Calu3 (cell line): ENCODE measurements at places on chromosomes 12 and 14. TPM values are rescaled to one million over a fixed set of nuclear protein-coding genes. Genes with fewer than 3 reads are reported as not detected.
A peak's percentile ranks its signal among the peaks of the same experiment; 100 is the strongest.

The CD27 gene
- not detected in 2 replicates for total RNA-seq

The DHRS1 gene
- 18.6 and 19.7 TPM in 2 replicates for total RNA-seq

The RNASE3 gene
- total RNA-seq: not detected in 2 replicates

The RERGL gene
- 7.0 and 9.2 TPM in 2 replicates for total RNA-seq

The ANO6 gene
- 28.8 and 34.2 TPM in 2 replicates for total RNA-seq

The BDKRB2 gene
- 0.27 and 0.28 TPM in 2 replicates for total RNA-seq

The ARMH4 gene
- 0.07 TPM in 1 of 2 replicates, not detected in the other for total RNA-seq

The SERPINA12 gene
- not detected in 2 replicates for total RNA-seq

The CCDC177 gene
- not detected in 2 replicates for total RNA-seq

DNA sequence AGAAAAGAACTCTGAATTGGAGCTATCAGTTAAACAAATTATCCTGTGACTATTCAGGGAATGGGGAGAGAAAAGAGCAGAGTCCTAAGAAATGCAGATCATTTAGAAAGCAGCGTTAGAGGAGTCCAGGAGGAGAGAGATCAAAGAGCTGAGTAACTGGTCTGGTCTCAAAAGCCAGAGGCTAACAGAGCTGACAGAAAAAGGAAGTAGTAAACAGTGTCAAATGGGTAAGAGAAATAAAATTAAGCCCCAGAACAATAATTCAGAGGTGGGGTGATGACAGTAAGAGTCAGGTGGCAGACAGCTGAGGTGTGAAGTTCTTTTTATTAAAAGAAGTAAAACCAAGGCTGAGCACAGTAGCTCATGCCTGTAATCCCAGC is 19.3 kb downstream of the GXYLT1 start:
- no peak overlapping the region for H3K27ac ChIP-seq
- no peaks in the 10 kb centered on the region for H3K27me3 ChIP-seq
- no peak overlapping the region for H3K4me3 ChIP-seq
- H3K4me1 ChIP-seq: peaks cover 2% of the 10 kb centered on the region
- DNase-seq: no peak

GRCh38 chr12:81123611-81124010 is 45.7 kb downstream of the ACSS3 start:
- H3K4me1 ChIP-seq: no peaks in the 10 kb centered on the region
- H3K36me3 ChIP-seq: no peaks in the 10 kb centered on the region
- H3K4me3 ChIP-seq: no peak overlapping the region
- H3K27me3 ChIP-seq: no peaks in the 10 kb centered on the region
- no peak for DNase-seq

DNA sequence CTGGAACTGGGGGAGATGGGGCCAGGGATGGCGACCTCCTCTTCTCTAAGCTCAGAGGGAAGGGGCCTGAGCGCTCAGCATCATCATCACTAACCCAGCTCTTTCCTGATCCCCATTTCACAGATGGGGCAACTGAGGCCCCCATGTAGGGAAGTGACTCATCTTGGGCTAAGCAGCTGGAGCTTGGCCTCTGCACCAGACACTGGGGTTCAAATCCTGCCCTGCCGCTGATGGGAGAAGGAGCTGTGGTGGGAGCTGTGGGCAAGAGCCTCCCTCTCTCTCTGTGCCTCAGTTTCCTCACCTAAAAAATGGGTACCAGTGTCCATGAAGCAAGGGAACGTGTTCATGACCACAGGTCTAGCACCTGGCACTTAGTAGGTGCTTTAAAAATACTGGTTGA is 2.6 kb upstream of the TRPV4 start:
- no peak for DNase-seq
- peaks cover 69% of the 10 kb centered on the region for H3K4me1 ChIP-seq
- H3K36me3 ChIP-seq: peaks cover 34% of the 10 kb centered on the region
- no peaks in the 10 kb centered on the region for H3K27me3 ChIP-seq

DNA sequence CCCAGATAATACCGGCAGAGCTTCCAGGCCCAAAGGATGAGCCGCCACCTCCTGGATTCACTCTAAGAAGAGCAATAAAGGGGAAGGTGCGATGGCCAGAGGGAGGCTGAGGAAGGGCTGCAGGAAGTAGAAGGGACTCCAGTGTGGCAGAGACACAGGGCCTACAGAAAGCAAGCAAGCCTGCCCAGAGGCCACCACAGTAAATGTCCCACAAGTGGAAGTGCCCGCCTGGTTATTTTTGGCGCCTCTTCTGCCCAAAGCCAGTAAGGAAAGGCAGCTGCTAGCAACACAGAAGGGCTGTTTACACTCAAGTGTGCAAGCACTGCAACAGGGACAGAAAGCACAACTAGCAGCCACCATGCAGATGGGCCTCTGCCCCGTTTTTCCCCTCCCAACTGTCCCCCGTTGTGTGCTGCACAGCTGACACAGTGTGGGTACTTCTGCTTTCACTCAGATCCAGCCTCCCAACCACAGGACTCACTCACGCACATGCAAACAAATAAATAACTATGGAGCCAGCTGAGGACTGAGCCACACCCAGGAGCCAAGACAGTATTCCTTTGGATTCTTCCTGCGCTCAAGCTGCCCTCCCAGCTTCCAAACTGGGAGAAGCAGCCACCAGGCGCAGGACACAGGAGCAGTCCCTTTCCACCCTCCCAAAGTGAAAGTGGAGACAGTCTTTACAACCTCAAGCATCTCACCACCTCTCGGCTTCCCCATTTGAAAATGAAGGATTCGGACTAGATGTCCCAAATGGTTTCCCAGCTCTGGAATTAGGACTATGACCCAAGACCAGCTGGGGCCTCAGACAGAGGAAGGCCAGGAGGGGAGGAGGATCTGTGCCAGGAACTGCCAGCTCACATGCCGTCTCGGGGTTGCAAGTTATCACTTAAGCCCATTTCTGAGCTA is 40.0 kb upstream of the PNMA1 start:
- H3K4me3 ChIP-seq: peak overlapping the region; percentile 73
- DNase-seq: no peak
- peaks cover 42% of the 10 kb centered on the region for H3K36me3 ChIP-seq
- H3K27ac ChIP-seq: peak overlapping the region; percentile 91
- peaks cover 72% of the 10 kb centered on the region for H3K4me1 ChIP-seq
- no peaks in the 10 kb centered on the region for H3K27me3 ChIP-seq

DNA sequence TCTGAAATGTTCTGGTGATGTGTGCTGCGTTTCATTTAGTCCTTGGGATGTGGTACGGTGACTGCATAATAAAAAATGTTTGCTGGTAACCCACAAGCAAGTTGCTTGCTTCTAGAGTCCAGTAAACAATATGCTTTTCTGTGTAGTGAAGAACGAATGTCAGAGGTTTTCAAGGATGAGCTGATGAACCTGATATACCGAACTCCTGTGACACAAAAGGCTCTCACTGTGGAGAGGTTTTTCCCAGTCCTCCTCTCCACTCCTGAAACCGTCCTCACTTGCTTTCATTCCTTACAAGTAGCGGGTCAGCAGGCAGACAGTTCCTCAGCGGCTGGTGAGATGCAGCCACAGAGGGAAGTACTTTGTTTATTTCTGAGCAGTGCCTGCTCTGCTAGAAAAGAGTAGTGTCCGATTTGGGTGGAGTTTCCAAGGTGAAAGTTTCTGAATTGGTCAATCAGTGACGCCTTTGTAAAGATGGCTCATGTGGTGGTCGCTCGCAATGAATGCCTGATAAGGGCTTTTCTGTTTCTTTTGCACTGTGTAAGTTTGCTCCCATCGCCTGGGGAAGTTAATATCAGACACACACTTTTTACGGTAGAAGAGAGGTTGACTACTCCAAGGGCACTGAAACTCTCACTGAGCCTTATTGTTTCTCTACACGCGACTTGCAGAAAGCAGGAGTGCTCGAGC is 3.0 kb downstream of the ETV6 start:
- H3K36me3 ChIP-seq: peaks cover 63% of the 10 kb centered on the region
- DNase-seq: peak; percentile 21
- peak overlapping the region; percentile 97 for H3K27ac ChIP-seq
- no peaks in the 10 kb centered on the region for H3K27me3 ChIP-seq
- peak overlapping the region; percentile 84 for H3K4me3 ChIP-seq
- H3K4me1 ChIP-seq: peaks cover 41% of the 10 kb centered on the region

- H3K4me1 ChIP-seq: peaks cover 35% of the 10 kb centered on the region
- peaks cover 45% of the 10 kb centered on the region for H3K36me3 ChIP-seq
- no peaks in the 10 kb centered on the region for H3K27me3 ChIP-seq
- no peak overlapping the region for H3K4me3 ChIP-seq
- peak overlapping the region; percentile 35 for H3K27ac ChIP-seq
- DNase-seq: no peak
Measured at GRCh38 chr12:46212108-46212982, 56.5 kb downstream of the SLC38A1 start.

GRCh38 chr12:76284816-76285750 is 63.1 kb downstream of the BBS10 start:
- H3K27me3 ChIP-seq: no peaks in the 10 kb centered on the region
- DNase-seq: peak; percentile 14
- no peak overlapping the region for H3K4me3 ChIP-seq
- no peak overlapping the region for H3K27ac ChIP-seq
- H3K4me1 ChIP-seq: peaks cover 23% of the 10 kb centered on the region
- no peaks in the 10 kb centered on the region for H3K36me3 ChIP-seq

GRCh38 chr12:55842681-55843429 is at the start of gene MMP19:
Gene MMP19, minus strand, starts transcription at chr12:55842936. Its CDS starts 106 bp downstream, at chr12:55842830.
- no peak within 1 kb of the TSS for H3K4me3 ChIP-seq
- H3K27me3 ChIP-seq: peaks cover 28% of the 10 kb centered on the region
- no peak within 1 kb of the TSS for H3K27ac ChIP-seq
- H3K4me1 ChIP-seq: peaks cover 14% of the 10 kb centered on the region
- no peak for DNase-seq

DNA sequence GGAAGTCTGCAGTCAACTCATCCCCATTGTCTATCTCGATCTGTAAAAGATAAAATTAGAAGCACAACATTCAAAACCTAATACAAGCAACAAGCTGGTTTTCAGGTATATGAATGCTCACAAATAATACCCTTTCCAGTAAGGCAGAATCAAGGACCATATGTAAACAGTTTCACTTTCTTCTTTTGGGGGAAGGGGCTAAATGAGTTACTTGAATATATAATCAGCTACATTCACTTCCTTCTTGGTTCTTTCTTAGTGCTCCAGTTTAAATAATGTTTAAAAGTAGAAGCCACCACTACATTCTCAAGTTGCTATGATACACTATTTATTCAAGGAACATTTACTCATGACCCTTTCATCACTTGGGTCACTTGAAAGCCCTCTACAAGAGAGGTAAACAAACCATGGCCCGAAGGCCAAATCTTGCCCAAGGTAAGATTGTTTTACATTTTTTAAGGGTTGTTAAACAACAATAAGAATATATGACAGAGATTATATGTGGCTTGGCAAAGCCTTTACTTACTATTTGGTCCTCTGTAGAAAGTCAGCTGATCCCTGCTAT is 10.3 kb downstream of the TWF1 start:
- H3K4me3 ChIP-seq: no peak overlapping the region
- no peaks in the 10 kb centered on the region for H3K27me3 ChIP-seq
- H3K36me3 ChIP-seq: peaks cover 5% of the 10 kb centered on the region
- H3K4me1 ChIP-seq: no peaks in the 10 kb centered on the region

- H3K27ac ChIP-seq: no peak overlapping the region
- H3K4me3 ChIP-seq: no peak overlapping the region
- H3K36me3 ChIP-seq: no peaks in the 10 kb centered on the region
- peaks cover 22% of the 10 kb centered on the region for H3K4me1 ChIP-seq
- no peaks in the 10 kb centered on the region for H3K27me3 ChIP-seq
Measured at GRCh38 chr12:85007836-85008235, 28.2 kb downstream of the TSPAN19 start.

GRCh38 chr14:60878536-60878935 is 102.3 kb downstream of the TRMT5 start:
- H3K4me3 ChIP-seq: no peak overlapping the region
- no peaks in the 10 kb centered on the region for H3K27me3 ChIP-seq
- H3K36me3 ChIP-seq: no peaks in the 10 kb centered on the region
- H3K27ac ChIP-seq: no peak overlapping the region
- peaks cover 11% of the 10 kb centered on the region for H3K4me1 ChIP-seq

DNA sequence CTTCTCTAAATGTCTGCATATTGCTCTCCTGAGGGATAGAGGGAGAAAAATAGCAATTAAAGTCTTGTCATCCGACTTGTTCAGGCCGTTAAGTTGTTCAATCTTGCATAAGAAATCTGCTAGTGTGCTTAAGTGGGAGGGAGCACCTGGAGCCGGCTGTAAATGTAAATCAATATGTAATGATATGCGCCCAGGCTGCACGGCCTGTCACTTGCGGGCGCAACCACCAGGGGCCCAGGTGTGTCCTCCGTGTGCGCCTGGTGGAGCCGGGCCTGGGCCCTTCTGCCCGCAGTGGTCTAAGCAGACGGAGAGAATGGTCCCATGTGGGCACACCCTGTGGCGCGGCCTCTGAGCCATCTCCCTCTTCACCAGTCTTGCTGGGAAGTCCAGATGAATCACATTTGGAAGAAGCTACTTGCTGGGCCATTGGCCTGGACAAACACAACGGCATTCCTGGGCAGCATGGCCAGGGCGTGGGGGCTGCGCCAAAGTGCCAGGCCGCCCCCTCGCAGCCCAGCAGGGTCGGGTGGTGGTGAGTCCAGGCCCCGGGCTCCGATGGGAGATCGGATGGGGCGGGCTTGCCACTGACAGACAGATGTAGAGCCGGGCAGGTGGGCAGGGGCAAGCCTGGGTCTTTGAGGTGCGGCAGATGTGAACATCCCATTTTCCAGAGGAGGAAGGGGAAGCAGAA is 193.3 kb upstream of the C14orf180 start:
- DNase-seq: no peak
- H3K36me3 ChIP-seq: no peaks in the 10 kb centered on the region
- no peaks in the 10 kb centered on the region for H3K4me1 ChIP-seq
- peaks cover 79% of the 10 kb centered on the region for H3K27me3 ChIP-seq
- H3K27ac ChIP-seq: no peak overlapping the region
- H3K4me3 ChIP-seq: no peak overlapping the region

DNA sequence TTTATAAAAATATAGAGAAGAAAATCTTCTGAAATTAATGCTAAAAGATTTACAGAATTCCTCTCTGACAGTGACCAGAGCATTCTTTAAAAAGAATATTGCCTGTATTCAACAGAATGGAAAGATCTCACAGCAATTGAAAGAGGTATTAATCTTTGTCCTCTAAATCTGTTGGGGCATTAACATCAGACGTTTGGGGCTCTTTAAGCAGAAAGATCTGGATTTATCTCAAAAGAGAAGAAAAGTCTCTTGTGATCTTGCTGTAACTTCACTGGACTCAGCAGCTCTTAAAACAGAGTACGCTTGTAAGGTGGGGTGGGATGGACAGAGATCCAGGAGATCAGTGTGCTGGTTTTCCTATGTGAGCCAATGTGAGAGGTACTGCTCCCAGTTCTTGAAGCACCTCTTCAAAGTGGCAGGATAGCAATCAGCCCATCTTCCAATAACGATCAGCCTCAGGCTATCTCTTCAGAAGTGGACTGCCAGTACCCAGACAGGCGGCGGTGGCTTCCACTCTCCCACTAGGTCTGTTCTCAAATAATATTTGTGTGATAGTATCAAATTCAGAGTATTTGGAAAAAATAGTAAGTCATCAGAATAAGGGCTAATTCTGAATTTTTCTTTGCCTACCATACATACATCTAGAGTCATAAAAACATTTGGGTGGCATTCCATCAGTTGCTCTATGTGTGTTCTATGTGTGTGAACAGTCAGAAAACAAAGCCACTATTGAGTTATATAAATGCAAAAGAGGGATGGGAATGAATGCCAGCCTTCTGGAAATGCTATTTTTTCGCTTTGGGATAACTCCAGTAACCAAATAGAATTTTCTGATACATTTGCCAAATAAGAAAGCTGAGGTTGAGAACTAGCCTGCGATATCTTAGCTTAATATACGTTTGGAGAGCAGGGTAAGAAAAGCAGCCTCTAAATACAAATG is 237.4 kb upstream of the RGS6 start:
- H3K4me3 ChIP-seq: no peak overlapping the region
- no peaks in the 10 kb centered on the region for H3K36me3 ChIP-seq
- H3K27ac ChIP-seq: no peak overlapping the region
- no peaks in the 10 kb centered on the region for H3K27me3 ChIP-seq
